Motor neuron (in vitro differentiated cells): ENCODE measurements at places on chromosomes 5 and 9. TPM values are rescaled to one million over a fixed set of nuclear protein-coding genes. Genes with fewer than 3 reads are reported as not detected.
A peak's percentile ranks its signal among the peaks of the same experiment; 100 is the strongest.

Gene HK3
- 0.15 TPM in 1 of 2 replicates, not detected in the other for total RNA-seq

DNA sequence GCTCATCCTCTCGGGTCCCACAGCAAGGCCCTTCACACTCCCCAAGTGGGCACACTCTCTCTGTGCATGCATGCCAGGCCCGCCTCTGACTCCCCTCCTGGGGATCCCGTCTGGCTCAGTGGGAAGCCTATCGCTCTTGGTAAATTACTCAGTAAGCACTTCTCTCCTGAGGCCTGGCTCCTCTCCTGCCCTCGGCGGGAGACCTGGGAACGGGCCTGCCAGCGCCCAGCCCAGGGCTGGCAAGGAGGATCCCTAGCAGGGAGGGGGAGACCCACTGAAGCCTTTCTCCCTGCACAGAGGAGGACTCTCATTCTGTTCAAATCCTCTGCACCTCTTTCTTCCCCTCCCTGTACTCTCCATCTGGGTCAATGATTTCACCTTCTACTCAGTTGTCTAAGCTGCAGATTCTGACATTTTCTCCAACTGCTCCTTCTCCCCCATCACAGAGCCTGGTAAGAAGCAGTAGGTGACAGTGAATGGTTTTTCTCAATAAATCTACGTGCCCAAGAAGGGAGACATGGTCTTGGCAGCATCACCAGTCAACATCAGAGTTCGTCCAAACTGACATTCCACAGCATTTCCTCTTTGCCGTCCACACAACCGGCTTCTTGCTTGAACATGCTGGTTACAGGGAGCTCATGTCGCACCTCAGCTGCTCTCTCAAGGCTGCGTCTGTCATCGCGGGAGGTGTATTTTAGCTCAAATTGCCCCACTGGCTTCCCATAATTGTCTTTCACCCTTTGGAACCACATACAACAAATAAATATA is 81.9 kb downstream of the GPR21 start:
- ATAC-seq: no peak

DNA sequence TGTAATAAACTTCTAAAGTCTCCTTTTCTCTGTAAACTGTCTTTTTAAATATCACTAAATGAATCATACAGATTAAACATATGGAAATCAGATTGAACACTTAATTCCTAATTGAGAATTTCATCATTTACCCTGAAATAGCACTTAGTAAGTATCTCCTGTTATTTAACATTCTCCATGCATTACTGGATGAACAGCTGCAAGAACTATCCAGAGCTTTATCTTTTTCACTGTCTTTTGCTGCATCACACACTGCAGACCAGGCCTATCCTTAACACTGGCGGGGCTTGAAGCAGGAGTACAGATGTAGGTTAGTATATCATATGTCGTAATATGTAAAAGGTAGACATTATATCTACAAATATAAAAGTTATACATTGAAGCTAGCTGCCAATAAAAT is 108.7 kb upstream of the EFNA5 start:
- ATAC-seq: no peak

DNA sequence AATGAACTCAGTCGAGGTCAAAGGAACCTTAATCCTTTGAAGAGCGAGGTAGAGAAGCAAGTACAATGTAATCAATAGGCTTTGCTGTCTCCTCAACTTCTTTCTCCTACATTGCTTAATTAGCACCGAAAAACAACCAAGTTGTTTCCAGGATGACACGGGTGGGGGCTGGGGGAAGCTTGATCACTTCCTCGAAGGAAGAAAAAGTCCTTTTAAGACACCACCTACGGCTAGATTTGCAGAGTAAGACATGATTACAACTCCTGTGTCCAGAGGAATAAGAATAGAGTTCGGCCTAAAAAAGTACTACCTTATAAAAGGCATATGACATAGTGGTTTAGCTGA is 811 bp upstream of the ARRDC3 start:
- ATAC-seq: no peak

Gene NIPAL4
- total RNA-seq: 0.36 and 0.46 TPM in 2 replicates

Gene SPATA9
- 0.81 and 1.3 TPM in 2 replicates for total RNA-seq

DNA sequence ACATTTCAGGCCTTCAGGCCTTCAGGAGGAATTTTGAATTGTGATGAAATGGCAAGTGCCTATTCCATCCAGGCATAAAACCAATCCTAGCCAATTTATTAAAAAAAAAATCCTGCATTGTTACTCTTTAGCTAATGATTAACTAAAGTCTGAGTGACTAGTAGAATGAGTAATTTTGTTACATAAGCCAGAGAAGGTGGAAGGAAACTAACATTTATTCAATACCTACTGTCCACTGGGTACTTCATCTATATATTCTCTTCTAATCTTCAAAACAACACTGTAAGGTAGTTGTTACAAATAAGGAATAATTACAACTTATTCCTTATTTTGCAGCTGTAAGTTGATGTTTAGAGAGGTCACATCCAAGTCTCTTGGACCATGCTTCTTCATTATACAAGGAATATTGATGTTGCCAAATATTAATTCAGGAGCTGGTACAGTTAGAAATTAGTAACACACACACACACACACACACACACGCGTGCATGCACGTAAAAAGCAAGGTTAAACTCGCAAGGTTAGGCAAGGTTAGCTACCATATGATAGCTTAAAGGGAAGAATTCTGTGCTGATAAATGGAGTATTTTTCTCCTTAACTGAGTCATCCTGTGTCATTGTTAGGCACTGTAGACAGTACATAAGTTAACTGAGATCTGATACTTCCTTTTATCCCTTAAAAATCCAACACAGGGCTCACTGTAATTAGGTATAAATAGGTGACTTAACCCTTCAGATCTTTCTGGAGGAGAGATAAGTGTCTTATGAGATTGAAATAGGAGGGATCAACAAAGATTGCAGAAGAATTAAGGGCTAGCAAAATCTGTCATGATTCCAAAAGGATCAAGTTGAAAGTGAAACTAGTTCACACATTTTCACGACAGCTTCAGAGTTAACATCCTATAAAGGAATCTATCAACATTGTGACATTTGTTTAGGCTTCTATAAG is 596.9 kb downstream of the PDE4D start:
- peak; percentile 41 for ATAC-seq

- ATAC-seq: peak; percentile 60
Observed at GRCh38 chr5:82735160-82735789, 341.9 kb downstream of the TMEM167A start.

Gene UQCRQ
- total RNA-seq: 347 and 374 TPM in 2 replicates

GRCh38 chr9:131598121-131598520 is 52.8 kb downstream of the PRRT1B start:
- no peak for ATAC-seq

GRCh38 chr9:127224178-127224882 is 40.2 kb upstream of the GARNL3 start:
- ATAC-seq: peak; percentile 55

DNA sequence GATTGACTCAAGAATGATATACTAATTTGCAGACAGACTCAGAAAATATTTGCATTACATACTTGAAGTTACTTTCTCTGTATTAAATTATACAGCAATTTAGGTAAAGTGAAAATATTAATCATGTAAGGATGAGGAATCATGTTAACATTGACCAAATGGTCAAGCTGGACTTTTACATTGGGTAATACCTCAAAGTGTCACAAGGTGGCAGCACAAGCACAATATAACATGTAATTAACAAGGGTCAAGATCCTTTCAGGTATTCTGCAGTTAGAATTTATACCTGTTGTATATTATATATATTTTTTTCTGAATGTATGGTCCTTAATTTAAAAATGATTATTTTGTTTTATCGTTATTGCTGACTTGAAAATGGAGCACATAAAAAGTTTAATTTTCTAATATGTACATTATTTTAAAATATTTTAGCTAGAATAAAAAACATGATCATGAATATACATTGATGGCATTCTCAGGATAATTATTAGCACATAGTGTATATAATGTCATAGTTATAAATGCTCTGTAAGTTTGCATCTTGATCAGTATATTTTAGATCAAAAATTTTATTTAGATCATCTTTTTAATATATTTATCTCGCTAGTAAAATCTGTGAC is 8.6 kb downstream of the HAPLN1 start:
- peak; percentile 23 for ATAC-seq

DNA sequence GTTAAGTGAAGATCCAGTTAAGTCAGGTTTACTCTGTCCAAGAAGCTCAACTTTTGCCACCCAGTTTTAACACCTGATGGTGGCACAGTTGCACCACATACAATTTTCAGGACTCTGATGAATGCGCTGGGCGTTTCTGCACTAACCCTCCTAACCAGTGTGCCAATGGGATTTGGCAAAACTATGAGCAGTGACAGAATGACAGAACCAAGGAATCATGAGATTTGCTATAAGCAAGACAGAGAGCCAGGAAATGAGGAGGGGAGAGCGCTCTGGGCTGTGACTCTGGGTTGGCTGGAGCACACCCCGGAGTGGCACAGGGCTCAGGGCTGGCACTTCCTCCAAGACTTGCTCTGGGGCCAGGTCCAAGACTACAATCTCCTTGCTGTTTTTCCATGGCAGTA is 84.1 kb downstream of the SH3PXD2B start:
- no peak for ATAC-seq

DNA sequence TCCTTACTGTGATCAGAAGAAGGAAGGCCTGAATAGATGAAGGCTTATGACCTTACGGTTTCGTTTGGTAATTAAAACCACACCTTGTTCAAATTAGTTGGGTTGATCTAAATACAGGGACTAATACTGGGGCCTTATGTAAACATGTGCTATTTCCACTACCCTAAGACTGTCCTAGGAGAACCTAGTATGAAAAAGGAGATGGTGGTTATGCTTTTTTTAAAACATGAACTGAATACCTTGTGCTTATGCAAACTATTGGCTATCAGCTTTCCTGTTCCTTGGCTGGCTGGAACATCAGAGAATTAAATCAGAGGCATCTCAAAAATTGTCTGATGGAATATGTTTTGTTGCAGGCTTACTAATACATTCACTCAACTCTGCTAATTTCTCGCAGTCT is 3.9 kb downstream of the MYOT start:
- no peak for ATAC-seq

- no peak for ATAC-seq
Observed at GRCh38 chr9:134571326-134571931, 70.2 kb upstream of the COL5A1 start.

DNA sequence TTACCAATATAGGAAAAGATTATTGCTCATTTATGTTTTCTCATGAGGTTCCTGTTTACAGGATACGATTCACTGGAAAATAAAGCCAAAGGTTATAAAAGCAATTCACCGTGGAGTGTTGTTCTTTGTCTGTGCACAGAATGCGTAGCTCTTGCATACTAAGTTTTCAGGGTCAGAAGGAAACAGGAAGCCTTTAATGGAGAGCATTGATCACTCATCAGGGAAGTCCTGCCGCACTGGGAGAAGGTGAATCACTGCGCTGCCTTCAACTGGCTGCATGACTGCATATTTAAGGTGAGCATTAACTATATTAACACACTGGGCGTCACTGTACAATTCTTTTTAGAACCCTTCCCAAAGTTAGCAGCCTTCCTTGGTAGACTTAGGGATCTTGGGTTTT is 74.1 kb upstream of the SYK start:
- ATAC-seq: no peak

DNA sequence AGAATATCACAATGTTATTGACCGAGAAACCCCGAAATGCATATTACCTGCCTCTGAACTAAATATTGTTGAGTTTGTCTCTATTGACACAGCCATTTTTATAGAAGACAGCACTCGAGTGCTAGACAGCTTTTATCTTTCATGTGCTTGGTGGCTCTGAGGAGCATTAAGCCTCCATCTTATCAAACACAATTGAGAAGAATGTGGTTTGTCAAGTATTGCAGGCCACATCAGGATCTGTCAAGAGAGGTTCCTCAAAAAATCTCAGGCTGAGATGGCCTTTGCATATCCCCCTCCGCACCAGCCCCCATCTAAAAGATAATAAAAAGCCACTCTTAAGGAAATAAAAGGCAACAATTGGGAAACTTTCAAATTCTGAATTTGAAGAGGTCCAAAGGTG is 284.8 kb downstream of the DENND1A start:
- no peak for ATAC-seq
